Hippocampal formation (tissue), 2 donors: ENCODE measurements at places on chromosomes 13 and 19.
A peak's percentile ranks its signal among the peaks of the same experiment; 100 is the strongest.

DNA sequence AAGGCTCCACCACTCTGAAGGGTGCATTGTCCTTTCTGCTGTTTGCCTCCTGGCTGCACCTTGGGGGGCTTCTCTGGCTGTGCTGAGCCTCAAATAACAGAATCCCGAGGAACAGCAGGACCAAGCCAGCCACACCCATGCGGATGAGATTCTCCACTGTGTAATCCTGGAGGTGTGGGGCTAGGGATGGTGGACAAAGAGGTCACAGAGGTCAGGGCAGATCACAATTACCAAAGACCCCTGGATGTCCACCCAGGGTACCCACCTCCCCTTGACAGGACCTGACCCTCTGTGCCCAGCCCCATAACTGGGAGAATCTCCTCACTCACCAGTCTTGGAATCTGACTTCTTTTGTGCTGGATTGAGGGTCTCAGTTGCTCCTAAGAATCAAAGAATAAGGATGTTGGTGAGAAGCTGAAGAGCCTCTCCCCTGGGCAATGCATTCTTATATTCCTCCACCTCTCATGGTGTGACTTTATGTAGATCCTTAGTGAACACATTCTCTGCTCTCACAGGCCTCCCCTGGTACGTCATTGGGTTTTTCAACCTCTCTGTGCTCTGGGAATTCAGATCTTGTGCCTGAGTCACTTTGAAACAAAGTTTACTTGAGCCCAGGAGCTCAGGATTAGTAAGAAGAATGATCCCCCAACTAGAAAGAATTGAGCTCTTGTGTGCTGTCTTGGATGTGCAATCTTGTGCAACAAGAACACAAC lies 5.2 kb downstream of the LILRA4 start:
- DNase-seq = no peak

DNA sequence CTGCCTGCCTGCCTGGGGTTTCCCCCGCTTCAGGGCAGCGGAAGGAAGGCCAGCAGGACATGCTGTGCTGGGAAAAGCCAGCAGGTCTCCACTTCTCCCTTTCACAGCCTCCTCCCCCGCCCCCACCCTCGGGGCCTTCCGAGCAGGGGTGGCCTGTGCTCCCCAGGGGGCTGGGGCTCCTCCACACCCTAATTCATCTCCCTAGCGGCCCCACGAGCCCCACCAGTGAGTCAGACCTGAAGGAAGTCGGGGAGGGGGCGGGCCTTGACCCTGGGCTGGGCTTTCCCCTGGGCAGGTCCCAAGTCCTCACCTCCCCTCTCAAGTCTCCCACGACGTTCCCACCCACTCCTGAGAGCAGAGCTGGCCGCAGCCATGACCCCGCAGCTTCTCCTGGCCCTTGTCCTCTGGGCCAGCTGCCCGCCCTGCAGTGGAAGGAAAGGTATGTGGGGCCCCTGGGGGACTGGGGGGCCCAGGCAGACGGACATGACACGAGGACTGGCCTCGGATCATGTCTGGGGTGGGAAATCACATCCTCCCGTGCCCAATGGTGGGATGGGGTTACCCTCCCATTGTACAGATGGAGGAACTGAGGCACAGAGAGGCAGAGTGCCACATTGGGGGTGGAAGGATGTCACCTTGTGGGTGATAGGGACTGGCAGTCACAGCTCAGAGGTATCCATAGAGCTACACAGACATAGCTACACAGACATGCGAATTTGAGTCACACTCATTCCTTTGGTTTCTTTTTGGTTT lies at the start of gene EBI3:
Gene EBI3, plus strand, starts transcription at position 345 of the 753 bp plus-strand sequence. Its CDS starts 28 bp downstream, at position 373.
- DNase-seq = no peak

GRCh38 chr13:99721606-99722337 lies 220.5 kb downstream of the TM9SF2 start:
- no peak for DNase-seq

GRCh38 chr13:73290844-73291243 lies 232.0 kb downstream of the KLF5 start:
- no peak for DNase-seq

DNA sequence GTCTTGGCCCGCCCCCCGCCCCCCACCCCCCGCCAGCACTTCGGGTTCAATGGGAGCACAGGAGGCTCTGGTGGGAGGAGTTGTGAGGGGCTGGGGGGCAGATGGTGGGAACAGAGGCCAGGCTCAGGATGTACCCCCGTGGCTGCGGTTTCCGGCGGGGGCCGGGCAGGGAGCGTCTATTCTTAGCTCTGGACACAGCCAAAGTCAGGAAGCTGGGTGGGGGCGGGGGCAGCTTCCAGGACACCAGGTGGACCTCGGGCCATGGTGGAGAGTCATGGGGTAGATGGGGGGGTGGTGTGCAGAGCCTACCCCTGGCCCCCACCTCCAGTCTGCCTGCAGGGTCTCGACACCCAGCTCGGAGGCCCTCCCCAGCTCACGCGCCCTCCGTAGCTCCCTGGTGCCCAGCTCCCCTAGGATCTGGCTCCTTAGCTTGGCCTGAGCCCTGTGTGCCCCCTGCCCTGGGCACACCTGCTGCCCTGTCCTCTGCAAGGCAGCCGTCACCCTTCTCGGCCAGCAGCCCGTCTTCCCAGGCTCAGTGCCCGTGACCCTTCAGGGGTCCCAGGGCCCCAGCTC lies 2.2 kb upstream of the TBXA2R start:
- no peak for DNase-seq

DNA sequence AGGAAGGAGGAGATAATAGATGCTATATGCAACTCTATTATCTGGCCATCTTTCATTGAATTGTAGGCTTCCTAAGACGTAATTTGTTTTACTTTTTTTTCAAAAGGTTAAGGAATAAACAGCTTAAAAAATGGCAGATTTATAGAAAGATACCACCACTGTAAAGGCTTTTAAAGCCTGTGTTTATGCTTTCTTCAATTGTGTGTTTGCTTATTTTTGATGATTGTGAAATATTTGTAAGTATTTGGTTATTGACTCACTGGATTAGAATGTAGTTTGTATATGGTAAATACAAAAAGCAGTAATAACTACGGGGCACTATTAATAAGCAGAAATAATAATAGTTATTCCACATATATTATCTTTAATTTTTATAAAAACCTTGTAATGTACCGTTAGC lies 437.9 kb downstream of the KLF5 start:
- no peak for DNase-seq

DNA sequence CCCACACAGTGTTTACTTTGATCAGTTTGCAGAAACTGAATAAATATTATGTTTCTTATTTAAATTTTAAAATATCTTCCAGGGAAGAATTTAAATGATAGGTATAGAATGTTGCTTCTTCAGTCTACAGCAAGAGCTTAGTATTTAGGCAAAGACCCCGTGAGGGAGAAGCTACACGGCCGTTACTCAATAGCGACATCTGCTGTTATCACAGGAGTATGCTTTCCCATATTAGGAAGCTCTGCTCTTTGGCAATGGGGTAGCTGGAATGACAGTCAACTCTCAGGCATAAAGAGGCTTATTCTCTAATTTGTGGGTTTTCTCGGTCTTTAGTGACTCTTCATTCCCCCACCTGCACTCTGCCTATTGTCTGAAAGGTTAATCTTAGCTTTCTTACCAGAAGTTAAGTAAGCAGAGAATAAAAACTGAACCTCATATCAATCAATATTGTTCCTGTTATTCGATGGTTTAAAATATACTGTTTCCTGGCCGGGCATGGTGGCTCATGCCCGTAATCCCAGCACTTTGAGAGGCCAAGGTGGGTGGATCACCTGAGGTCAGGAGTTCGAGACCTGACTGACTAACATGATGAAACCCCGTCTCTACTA lies 13.2 kb upstream of the LHFPL6 start:
- DNase-seq = peak; percentile 25

DNA sequence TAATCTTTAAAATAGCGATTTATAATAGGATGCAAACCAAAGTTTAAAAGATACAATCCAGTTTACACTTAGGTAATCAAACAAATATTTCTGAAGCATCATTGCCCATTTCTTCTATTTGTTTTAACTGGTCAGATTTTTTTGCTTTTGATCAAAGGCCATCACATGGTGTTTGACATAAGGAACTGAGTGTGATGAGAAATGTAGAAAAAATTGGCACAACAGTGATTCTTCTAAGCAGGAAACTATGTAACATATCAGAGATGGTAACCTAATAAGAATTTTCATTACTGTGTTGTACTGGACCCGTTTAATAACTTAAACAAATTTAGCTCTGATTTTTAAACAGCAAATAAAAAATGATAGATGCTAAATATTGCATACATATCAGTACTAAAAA lies 644.7 kb upstream of the KLF12 start:
- no peak for DNase-seq

- no peak for DNase-seq
Observed at GRCh38 chr19:42246922-42247639, 4.7 kb upstream of the GSK3A start.

- DNase-seq = no peak
Observed at GRCh38 chr19:30149300-30149699, 207.3 kb downstream of the URI1 start.
